ENCODE measurements at places on chromosomes 5 and 9. TPM values are rescaled to one million over a fixed set of nuclear protein-coding genes. Genes with fewer than 3 reads are reported as not detected.

GRCh38 chr5:127297348-127298035 lies 6.9 kb downstream of the MEGF10 start:
- DNase-seq, result no peak

The PLAA gene
- 42.5 TPM for total RNA-seq

- DNase-seq, result no peak
These were observed 34.8 kb downstream of the CAMK2A start for GRCh38 chr5:150254774-150255173.

The INSL6 gene
- total RNA-seq, result not detected

DNA sequence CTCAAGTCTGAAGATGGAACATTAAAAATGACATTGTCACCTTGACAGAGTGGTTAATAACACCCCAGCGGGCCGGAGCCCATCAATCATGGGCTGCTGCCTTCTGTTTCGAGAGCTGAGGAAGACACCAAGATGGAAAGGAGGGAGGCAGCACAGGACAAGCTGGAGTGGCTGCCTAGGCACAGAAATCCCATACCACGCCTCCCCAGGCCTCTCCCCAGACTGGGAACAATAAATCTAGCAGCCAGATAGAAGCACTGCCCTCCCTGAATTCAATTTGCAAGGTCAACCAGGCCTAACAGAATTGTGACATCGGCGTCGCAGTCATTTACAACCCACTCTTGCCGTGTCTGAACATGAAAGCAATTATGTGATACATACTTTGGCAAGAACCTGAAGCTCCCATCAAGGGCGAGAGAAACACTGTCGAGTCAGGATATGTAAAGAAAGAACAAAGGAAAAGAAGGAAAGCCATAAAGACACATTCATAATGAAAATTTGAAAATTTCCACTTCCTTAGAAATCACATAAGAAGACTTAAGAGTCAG lies 35.4 kb upstream of the ZNF354A start:
- no peak for DNase-seq

- DNase-seq, result no peak
These were observed 13.2 kb upstream of the CEL start for GRCh38 chr9:133048595-133048994.

The IL13 gene
- 0.44 TPM for total RNA-seq

GRCh38 chr5:38500573-38501260 lies 55.7 kb downstream of the LIFR start:
- no peak for DNase-seq

The NUTM2G gene
- total RNA-seq, result not detected

The ABITRAM gene
- total RNA-seq, result 12.5 TPM

DNA sequence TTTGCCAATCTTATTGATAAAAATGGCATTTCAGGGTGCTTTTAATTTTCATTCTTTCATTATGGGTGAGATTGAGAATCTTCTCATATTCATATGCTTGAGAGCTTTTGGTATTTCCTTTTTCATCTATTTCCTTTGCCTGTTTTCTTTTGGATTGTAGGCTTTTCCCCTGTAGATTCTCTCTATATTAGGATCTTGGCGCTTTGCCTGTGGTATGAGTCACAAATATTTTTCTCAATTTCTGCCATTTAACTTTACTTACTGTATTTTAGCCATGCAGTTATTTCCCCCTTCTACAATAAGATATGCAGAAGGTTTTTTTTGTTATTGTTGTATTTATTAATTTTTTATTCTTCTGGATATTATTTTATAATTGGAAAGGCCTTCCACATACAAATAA lies 21.5 kb upstream of the KLF9 start:
- no peak for DNase-seq

The NEK6 gene
- total RNA-seq, result 18.8 TPM

- DNase-seq, result no peak
These were observed 20.1 kb downstream of the SREK1 start for GRCh38 chr5:66164044-66164790.

DNA sequence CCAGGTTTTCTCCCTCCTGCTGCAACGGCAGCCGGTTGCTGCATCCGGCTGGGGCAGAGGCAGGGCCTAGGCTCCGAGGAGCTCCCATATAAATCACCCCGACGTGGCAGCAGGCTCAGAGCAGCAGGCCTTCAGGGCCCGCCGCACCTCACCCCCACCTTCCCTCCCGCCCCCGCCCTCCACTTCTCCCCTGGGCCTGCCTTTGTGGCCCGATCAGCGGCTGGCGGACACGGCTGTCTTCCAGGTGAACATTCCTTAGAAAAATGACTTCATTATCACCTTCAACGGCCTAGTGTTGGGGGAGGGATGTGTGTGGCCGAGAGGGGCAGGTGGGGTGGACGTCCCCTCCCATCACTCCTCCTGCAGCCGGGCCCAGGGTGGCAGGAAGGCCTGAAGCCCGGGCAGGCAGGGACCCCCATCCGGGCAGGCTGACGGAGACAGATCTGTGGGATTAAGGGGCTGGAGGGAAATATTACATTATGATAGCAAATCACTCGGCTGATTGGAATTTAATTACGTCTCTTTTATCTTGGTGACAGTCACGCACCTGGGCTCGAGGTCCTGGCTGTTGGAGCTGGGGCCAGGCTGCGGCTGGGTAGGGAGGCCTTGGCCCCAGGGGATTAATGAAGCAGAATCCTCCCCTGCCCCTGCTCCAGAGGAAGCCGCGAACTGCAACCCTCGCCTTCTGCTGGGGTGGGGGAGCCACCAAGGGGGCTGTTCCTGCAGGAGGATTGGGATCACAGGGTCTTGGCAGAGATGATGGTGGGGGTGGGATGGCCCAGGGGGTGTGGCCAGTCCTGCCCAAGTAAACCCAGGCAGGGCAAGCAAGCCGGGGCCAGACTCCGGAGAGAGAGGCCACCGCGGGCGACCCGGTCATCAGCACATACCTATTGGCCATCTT lies 38.4 kb upstream of the RXRA start:
- no peak for DNase-seq

- no peak for DNase-seq
These were observed 8.1 kb upstream of the DAB2 start for GRCh38 chr5:39432696-39433530.

The GDF9 gene
- total RNA-seq, result 0.26 TPM
